ENCODE measurements at places on chromosomes 6 and 20.

- DNase-seq = no peak
These were observed 15.7 kb downstream of the SLC23A2 start for GRCh38 chr20:4985658-4986057.

GRCh38 chr6:143586557-143586956, 75.0 kb upstream of the FUCA2 start:
- no peak for DNase-seq

- DNase-seq = no peak
These were observed 164.2 kb downstream of the OGFRL1 start for GRCh38 chr6:71452697-71453370.

- no peak for DNase-seq
These were observed 182.6 kb upstream of the SHLD1 start for GRCh38 chr20:5567644-5568043.

- DNase-seq = peak; percentile 52
These were observed 28.5 kb downstream of the C6orf15 start for GRCh38 chr6:31083742-31084354.

- no peak for DNase-seq
These were observed 62.2 kb upstream of the IMPG1 start for GRCh38 chr6:76134651-76135050.

DNA sequence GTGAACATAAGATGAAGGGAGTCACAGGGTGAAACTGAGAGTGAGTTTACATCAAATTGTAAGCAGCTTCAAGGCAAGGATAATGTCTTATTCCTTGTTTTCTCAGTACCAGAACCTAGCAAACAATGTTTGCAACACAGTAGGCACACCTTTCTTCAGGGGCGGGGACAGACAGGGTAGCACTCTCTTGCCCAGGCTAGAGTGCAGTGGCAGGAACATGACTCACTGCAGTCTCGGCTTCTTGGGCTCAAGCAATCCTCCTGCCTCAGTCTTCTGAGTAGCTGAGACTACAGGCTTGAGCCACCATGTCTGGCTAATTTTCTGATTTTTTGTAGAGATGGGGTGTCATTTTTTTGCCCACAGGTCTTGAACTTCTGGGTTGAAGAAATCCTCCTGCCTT, 299.8 kb downstream of the CD83 start:
- no peak for DNase-seq

GRCh38 chr6:90420500-90420899, 123.9 kb upstream of the BACH2 start:
- DNase-seq = no peak

DNA sequence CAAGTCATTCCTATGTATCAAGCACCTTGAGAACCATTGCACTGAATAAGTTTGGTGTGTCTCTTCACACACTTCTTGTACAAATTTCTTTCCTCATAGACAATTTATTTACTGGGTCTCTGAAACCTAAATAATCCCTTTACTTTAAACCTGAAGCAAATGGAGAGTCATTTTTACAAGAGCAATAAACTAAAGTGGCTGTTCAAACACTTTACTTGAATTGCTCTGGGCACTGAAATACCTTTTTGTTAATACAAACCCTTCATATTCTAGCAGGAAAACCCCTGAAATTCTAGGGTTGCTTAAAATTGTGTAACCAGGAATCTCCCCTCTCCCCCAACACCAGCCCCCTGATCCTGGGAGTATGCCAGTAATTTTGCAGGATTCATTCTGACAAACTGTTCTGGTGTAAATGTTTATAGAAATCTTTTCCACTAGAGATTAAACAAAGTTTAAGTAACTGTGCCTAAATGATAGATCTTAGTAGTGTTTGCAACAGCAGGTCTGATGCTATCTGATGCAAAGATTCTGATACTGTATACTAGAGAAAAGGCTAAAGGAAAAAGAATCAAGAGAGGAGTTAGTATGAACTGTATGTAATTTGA, 13.4 kb downstream of the RSPO3 start:
- no peak for DNase-seq

DNA sequence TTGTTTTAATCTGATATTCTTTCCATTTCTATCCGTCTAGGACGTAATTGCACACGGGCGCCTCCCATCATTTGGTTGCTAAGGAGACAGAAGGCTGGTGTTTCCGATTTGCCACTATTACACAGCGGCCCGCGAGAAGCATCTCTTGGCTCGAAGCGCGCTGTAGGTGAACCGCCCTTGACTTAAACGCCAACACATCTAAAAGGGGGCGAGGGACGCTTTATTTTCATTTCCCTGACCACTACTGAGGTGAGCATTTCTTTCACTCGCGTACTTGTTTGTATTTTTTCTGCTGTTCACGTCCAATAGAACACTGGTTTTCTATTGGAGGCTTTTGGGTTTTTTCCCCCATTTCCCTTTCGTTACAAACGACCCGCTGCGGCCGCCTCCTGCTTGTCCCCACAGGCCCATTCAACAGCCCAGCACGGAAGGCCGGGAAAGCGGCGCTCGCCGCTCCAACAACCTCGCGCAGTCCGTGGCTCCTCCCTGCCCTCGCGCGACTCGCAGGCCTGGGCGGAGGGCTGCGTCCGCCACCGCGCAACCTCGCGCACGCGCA, 505 bp upstream of the WRNIP1 start:
- DNase-seq = peak; percentile 65

DNA sequence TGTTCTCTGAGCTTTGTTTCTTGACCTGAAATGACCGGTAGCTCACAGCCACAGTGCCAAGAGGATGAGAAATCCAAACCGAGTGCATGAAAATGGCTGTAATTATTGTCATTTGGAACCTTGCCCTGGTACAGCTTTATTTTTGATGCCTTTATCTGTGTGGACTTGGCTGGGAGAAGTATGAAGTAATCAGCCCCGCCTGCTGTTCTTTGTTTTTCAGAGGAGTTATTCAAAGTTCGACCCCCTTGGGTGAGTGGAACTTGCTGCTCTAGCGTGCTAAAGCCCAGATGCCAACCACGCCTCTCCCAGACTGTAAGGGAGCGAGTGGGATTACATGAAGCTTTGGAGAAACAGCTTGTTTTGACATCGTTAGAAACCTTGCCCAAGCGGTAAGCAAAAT, 48.3 kb downstream of the ECT2L start:
- DNase-seq = no peak

DNA sequence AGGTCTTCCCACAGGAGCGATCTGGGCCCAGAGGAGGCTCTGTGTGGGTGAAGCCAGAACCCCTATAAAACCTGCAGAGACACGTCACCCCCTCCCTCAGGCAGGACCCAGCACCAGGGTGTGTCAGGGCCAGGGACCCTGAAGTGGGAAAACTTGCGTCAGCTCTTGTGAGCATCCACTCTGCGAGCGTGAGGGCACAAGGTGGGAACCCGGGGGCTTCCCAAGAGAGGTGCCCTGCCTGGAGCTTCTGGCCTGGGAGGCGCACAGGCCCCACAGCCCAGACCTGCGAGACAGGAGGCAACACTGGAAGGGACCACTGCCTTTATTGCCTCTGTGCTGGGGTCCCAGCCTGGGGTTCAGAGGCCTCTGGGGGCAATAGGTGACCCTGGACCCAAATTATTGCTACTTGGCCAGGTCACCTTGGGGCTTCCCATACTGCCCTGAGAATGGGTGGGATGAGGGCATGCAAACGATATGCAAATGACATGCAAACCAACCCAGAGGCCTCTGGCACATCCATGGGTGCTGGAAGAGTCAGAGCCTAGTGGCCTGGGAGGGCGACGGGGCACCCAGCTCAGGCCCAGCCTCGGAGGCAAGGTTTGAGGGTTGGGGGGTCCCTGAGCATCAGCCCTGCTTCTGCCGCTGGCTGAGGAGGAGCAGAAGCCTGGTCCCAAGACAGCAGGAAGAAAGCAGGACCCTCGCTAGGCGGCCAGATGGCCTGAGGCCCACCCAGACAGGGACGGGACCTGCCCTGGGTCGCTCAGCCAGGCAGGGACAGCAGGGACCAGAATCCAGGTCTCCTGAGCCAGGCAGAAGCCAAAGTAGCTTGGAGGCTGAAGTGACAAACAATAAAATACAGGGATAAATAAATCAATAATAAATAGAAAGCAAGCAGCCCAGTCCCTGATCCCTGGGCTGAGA, 5.1 kb upstream of the C20orf144 start:
- no peak for DNase-seq

GRCh38 chr20:10649797-10650160, 24.0 kb downstream of the JAG1 start:
- DNase-seq = no peak

DNA sequence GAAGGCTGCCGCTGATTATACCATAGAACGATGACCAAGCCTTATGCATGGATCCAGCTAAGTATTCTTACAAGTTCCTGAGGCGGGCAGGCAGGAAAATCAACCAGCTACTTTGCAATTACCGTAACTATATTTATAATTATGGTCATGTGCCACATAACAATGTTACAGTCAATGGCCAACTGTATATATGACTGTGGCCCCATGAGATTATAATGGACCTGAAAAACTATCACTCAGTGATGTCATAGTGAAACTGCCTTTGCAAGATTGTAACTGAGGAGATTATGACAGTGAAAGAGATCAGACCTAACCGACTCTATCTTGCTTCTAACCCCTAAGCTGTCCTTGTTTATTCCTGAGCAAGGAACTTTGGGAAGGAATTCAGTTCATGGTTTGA, 33.1 kb upstream of the FAM135A start:
- DNase-seq = no peak

DNA sequence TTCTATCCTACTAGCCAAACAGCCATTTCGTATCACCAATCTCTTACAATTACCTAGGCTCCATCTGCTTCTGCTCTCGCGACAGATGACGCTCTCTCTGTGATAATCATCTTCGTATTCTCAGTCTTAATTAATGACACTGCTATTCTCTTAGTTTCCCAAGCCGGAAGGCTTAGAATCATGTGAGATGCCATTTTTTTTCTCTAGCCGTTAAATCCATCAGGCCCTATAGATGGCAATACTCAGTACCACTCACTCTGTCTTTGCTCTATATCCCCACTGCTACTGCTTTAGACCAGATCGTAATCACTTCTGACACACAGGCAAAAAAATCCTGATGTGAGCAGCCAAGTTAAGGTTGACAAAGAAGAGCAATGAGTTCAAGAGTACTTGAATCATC, 2.1 kb upstream of the THEMIS start:
- no peak for DNase-seq

DNA sequence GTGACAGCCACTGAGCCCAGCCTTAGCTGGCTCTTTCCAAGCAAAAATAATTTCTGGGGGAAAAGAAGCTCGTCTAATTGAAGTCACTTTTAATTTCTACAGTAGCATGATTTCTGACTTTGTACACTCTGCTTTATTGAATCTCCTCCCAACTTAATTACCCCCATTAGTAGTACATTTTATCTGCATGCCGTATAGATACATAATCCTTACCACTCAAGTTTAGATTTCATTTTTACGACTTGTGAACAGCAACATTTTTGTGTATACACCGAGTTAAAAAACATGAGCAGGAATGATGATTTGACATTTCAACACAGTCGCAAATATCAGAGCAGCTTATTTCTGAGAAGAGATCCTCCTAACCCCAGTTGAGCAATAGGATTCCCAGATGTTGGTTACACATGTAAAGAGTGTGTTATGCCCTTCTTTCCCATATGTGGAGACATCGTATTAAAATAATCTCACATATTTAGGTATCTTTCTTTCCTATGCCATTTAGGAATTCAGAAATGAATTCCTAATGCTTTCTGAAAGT, 127.3 kb upstream of the MTHFD1L start:
- DNase-seq = no peak

GRCh38 chr6:143964674-143965081, 43.4 kb downstream of the PLAGL1 start:
- no peak for DNase-seq

DNA sequence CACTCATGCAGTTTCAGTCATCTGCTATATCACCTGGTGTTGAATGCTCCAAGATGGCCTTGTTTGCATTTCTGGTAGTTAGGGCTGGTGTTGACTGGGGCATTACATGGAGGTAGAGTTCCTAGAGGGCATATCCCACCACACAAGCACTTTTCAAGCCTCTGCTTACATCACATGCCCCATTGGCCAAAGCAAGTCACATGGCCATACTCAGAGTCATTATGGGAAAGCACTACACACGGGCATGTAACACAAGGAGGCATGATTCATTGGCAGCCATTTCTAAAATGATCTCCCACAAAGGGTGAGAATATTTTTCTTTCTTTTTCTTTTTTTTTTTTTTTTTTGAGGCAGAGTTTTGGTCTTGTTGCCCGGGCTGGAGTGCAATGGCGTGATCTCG, 73.2 kb downstream of the TRMT6 start:
- DNase-seq = no peak

DNA sequence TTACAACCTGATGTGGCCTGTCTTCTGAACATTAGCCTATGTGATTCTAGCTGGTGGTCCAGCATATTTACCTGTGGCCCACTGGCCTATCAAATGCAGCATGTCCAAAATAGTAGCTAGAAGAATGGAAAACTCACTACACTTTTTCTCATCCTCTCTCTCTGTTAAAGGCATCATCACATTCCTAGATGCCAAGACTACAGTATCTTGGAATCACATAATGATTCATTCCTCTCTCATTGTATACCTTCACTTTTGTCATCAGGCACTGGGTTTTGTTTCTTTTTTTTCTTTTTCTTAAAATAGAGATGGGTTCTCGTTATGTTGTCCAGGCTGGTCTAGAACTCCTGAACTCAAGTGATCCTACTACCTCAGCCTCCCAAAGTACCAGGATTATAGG, 45.0 kb downstream of the FAM83B start:
- DNase-seq = peak; percentile 33

DNA sequence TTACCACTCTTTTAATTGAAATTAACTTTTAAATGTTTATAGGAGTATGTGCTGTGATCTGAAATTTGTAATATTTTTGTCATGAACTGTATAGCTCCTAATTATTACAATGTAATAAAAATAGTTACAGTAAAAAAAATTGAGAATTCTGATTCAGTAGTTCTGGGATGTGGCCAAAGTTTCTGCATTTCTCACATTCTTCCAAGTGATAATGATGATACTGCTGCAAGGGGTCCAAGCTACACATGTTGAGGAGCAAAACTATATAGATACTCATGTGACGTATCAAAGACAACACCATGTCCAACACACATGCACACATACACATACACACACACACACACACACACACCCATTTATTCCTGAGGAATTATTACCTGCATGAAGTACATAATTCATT, 71.0 kb upstream of the FAM83B start:
- DNase-seq = peak; percentile 67

GRCh38 chr6:135087403-135087802, 32.8 kb upstream of the HBS1L start:
- no peak for DNase-seq

GRCh38 chr6:82251942-82252341, 4.4 kb upstream of the IBTK start:
- no peak for DNase-seq

- DNase-seq = no peak
These were observed 81.5 kb downstream of the MYLK4 start for GRCh38 chr6:2669067-2669700.

DNA sequence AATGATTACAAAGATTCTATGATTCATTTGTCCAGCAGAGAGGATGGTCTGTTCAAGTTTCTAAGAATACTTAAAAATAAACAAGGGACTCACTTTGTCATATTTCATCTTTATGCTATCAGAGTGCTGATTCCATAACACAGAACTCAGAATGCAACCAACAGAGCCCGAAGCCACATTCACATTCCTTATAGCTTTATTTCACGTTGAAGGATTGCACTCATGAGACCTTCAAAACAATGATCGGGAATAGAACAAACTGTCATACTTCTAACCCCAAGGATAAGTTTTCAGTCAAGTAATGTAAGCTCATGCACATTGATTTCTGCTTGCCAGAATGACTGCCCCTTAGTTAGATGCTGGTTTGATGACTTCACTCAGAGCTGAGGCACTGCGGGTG, 25.2 kb downstream of the FNDC1 start:
- DNase-seq = no peak

- DNase-seq = no peak
These were observed 30.6 kb downstream of the ANKS1A start for GRCh38 chr6:34919651-34920050.

- DNase-seq = no peak
These were observed 152.7 kb downstream of the CD83 start for GRCh38 chr6:14270142-14270893.
